Hindlimb muscle (tissue), 1 donor: ENCODE measurements at places on chromosomes 11 and 22.

- DNase-seq, result no peak
Measured at GRCh38 chr22:39731481-39731880, 160.9 kb downstream of the CACNA1I start.

GRCh38 chr11:120710354-120711131, 199.0 kb downstream of the GRIK4 start:
- no peak for DNase-seq

DNA sequence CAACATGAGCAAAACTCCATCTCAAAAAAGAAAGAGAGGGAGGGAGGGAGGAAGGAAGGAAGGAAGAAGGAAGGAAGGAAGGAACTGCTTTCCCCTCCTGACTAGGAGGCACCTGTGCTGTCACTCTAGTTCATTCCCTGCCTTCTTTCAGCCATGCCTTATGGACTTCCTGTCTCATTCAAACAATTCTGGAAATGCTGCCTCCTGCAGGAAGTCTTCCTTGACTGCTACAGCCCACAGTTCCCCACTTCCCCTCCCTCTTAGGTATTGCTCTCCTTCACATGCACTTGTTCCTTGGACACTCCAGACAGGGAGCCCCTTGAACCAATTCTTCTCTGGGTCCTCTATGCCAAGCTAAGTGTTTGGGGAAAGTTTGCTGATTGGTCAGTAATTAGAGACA, 31.6 kb upstream of the WNT11 start:
- DNase-seq, result no peak

DNA sequence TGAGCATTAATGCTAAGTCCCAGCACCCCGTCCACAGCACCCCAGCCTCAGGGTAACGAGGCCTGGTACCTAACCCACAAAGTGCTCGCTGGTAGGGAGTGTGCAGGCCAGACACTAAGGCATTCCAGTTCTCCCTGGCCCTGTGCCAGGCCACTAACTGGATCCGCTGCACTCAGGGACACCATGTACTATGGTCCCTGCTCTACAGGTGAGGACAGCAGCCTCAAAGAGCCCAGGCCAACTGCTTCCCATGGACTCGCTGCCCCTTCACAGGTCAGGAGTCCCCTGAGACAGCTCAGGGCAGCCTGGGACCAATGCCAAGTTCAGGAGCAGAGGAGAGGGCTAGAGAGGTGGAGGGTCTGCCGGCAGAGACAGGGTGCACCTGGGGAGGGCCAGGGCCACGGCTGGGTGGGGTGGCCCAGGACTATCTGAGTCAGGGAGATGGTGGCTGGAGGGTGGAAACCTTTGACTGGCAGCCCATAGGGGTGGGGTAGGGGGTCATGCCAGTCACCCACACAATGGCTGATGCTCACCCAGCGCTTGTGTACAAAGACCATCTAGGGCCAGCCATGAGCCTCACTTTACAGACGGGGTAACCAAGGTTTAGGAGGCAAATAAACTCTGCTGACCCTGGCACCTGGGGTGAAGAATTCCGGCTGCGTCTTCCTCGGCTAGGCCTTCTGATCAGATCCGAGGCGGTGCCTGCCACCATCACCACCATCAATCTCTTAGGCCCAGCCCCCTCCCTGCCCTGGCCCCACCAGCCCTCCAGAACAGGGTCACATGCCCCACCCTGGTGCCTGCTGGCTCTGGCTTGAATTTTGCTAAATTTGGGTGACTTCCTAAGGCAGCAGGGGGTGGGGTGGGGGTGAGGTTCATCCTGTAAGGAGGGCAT, 5.6 kb downstream of the OSBPL5 start:
- DNase-seq, result no peak

DNA sequence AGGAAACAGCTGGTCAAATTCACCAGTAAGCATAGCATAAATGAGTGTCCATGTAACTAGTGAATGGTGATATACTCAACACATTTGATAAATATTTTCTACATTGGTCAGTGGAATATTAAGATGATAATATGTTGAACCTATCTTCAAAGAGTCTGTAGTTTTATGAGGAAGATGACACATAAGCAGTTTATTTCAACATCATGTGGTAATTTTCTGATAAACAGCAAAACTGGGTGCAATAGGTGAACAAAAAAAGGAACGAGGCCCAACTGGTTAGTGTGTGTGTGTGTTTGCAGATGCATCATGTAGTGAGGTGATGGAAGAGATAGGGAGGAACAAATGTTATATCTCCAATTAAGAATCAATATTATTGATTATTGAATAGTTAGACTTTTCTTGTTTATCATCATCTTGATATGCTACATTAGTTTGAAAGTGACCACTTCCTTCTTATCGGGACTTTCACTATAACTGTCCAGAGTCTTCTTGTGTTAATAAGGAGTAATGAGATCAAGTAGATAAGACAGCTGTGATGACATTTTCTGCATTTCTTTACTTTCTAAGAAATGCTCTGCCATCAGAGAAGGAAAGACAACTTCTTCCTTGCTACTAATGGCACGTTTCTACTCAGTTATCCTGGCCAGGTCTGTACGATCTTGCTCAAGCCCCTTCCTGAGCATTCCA, 270.7 kb downstream of the ETS1 start:
- no peak for DNase-seq

DNA sequence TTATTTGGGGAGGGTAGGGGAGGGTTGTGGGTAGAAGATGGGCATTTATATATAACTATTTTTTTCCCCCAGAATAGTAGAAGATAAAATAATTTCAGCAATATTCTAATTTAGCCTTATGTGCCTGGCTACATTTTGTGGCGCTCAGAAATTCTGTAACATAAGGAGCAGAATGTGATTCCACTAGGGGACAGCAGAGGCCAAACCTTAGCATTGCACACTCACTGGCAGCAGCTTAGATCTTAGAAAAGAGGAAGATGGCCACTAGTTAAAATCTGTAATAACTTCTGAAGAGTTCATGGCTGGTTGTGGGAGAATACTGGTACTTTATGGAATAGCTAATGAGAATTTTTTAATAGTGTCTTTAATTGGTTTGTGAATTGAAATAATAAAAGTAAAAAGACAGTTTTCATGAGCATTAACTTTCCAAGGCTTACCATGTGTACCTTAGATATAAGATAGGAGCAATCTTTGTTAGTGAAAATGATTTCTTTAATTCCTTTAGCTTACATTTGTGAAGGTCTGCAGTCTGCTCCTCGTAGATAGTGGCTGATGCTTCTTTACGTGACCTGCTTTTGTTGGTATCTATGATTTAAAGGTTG, 33.1 kb downstream of the DDX10 start:
- peak; percentile 72 for DNase-seq

DNA sequence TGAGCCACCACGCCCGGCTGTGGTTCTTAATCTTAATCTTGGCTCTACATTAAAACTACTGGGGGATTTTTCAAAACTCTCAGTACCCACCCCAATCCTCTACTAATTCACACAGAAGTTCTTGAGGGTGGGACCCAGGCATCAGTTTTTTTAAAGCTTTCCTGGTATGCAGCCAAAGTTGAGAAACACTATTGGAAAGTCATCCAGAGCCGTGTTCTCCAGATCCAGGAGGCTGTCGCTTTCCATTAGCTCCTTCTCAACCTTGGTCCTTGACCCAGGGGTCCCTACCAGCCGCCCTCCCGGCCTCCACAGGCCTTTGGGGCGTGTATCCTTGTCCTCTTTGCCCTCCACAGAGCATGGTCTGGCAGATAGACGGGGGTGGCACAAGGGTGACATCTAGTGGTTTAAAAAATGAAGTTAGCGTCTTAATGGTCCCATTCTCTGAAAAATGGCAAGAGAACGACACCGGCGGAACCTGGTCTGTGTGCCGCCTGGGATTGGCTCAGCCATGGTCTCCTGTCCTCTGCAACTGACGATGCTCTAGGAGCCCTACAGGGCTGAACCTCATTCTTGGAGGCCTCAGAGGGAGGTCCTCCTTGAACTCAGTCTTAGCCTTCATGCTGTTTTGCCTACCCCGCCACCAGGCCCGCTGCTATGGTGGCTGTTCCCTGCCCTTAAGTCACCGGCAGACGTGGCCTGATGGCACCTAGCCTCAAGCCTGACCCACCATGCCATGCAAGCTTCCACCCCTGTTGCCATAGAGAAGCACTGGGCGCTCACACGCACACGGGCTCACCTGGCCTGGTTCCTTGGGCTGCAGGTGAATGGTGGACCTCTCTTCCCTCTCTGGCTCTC, 152.0 kb upstream of the SYN3 start:
- DNase-seq, result peak; percentile 12

GRCh38 chr11:1853376-1854131, 670 bp downstream of the LSP1 start:
- no peak for DNase-seq

DNA sequence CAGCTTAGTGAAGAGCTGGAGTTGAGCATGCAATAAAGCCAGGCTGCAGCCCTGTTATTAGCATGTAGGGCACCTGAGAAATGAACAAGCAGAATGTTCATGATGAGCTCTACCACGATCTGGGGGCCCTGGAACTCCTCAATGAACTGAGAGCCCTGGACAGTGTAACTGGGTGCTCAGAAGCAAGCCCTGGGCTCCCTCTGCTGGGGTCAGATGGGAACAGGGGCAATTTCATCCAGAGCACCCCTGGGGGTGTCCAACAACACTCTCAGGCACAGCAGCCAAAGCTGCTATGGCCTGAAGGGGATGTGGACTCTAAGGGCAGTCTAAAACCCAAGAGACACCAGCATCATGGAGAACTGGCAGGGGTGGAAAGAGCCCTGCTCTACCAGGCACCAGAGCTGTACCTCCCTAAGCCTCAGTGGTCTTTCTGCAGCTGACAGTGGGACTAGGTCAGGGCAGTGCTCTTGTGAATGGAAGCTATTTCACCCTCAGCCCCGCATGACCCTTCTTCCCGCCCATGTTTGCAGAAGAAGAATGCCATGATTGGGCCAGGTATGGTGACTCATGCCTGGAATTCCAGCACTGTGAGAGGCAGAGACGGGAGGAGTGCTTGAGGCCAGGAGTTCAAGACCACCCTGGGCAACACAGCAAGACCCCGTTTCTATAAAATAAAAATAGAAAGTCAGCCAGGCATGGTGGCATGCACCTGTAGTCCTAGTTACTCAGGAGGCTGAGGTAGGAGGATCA, 28.9 kb downstream of the THOC5 start:
- DNase-seq, result no peak
